ENCODE measurements at places on chromosomes 7 and 10.
A peak's percentile ranks its signal among the peaks of the same experiment; 100 is the strongest.

DNA sequence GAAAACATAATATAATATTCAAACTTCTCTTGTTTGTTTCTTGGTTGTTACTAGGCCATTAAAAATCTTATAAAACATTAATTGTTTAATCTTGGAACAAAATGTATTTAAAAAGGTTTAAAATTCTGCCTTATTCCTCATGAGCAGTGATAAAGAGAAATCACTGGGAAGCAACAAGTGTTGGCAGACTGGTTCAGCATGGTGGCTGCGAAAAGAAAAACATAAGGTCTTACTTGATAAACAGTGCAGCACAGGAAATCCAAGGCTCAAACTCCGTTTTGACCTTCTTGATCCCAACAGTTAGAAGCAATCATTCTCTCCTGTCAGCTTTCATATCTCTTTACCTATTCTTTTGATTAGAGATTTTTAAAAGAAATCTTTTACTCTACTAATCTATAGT, 530.8 kb downstream of the CNTNAP2 start:
- DNase-seq, result no peak

DNA sequence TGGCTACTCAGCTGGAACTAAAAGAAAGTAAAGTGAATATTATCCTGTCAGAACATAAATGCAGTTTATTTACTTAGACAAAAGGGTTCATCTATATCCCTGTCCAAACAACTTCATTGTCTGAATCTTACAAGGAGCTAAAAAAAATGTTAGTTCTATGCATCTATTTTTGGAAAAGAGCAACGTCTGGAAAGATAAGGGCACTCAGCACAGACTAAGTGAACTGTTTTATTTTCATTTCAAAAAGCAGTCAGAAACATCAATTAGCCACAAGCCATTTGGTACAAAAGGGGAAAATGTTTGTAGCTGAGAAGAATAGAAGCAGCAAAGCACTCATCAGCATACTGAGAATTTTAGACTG, 245.5 kb downstream of the FOXP2 start:
- no peak for DNase-seq

GRCh38 chr7:155449869-155450557, 7.9 kb upstream of the EN2 start:
- DNase-seq, result no peak

- DNase-seq, result no peak
Measured at GRCh38 chr7:70595370-70595754, 536.6 kb upstream of the GALNT17 start.

DNA sequence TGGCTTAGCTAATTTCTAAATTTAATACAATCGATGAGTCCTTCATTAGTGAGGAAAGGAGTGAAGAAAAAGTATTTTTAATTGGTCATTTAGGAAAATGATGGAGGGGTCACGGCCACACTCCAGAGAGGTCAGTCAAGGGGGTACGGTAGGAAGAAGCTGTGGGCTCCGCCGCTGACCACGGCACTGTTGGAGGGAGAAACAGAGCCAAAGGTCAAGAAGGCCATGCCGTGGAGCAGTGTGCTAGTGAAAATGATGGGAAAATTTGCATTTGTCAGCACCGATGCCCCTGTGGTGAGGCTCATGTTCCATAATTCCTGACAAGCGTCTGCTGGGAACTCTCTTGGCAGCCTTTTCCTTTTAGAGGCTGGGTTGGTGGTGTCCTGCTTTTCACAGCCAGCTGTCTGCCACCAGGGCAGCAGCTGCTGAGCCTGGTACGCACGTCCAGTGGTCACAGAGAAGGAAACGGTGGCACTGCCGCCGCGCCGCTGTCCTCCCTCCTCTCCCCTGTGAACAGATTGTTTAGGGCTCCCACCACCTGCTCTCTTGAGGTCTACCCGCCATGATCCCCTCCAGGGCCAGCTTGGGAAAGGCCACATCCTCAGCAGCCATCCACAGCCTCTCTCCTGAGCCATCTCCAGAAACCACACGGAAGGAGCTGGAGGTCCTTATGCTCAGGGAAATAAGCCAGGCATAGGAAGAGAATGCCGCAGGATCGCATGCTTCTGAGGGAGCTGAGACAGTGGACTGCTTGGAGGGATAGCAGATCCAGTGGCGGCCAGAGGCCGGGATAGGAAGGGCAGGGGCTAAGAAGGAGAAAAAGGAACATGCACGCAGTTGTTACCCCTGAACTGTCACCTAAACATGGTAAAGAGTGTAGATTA, 263.7 kb upstream of the PPP2R2D start:
- DNase-seq, result no peak

- no peak for DNase-seq
Measured at GRCh38 chr10:128927497-128928161, 539.4 kb upstream of the MGMT start.

GRCh38 chr10:102117391-102118159, 2.6 kb downstream of the LDB1 start:
- DNase-seq, result peak; percentile 77

- no peak for DNase-seq
Measured at GRCh38 chr10:24465124-24465874, 256.4 kb downstream of the KIAA1217 start.

DNA sequence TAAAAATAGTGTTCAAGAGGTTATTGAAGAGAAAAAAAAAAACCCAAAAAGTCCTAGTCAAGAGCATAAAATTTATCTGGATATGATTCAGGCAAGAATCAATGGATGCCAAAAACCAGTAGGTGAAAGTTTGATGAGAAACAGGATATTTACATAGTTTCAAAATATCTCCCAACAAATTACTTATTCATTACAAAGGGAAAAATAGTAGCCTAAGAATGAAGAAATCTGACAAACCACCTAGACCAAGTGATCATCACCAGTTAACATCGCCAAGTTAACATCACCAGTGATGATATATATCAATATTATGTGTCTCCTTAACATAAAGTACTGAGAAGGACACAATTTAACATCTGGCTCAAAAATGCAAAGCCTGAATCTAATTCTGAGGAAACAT, 85.2 kb downstream of the RNLS start:
- DNase-seq, result no peak

GRCh38 chr10:87973635-87974034, 110.2 kb downstream of the PTEN start:
- DNase-seq, result no peak

Measured in activated CD8-positive, alpha-beta memory T cell treated with anti-CD3 and anti-CD28 coated beads, Interleukin-2, amount 50 U/mL, for 48 hours (primary cell).